BJ (cell line): ENCODE measurements at places on chromosomes 16 and 17. TPM values are rescaled to one million over a fixed set of nuclear protein-coding genes. Genes with fewer than 3 reads are reported as not detected.

DNA sequence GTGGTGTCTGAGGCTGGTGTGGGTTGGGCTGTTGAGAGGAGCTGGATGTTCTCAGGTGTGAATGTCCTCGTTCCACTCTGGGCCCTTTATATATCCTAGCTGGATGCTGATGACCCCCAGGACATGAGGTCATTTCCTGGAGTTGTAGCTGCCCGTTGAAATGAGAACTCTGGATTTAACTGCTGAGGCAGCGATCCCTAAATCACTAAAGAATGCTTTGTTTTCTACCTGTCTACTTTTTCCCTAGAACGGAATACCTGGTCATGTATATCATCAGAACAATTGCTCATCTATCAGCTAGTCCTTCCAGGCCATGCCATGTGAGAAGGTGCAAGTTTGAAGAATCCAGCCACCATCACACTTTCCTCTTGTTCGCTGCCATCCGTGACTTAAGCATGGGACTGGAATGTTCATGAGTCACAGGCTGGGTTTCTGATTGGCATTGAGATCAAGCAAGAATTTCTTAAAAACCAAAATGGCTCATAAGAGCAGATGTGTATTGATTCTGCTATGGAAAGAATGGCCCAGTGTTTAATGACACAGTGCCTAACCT is at the start of gene KRTAP2-3:
Gene KRTAP2-3 (minus strand): TSS at position 63 of the 553 bp plus-strand sequence. CDS start 64 bp downstream, outside the sequence.
- peak; percentile 89 for DNase-seq

DNA sequence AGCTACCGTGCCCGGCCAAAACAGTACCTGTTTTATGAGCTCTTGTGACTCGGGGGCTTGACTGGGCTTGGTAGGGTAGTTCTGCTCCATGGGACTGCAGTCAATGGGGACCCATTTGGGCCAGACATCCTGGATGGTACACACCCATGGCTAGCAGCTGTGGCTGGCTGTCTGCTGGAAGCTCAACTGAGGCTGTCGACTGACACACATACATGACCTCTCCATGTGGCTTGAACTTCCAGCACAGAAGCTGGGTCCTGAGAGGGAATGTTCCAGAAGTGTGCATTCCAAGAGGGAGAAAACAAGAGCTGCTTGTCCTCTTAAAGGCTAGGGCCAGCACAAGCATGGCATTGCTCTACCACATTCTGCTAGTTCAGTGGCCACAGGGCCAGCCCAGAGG is 14.9 kb upstream of the NKD1 start:
- DNase-seq = no peak

Gene ANTKMT
- 7.7 and 10.7 TPM in 2 replicates for polyA plus RNA-seq

GRCh38 chr17:57604771-57605674 is 140.1 kb downstream of the CCDC182 start:
- no peak for DNase-seq

DNA sequence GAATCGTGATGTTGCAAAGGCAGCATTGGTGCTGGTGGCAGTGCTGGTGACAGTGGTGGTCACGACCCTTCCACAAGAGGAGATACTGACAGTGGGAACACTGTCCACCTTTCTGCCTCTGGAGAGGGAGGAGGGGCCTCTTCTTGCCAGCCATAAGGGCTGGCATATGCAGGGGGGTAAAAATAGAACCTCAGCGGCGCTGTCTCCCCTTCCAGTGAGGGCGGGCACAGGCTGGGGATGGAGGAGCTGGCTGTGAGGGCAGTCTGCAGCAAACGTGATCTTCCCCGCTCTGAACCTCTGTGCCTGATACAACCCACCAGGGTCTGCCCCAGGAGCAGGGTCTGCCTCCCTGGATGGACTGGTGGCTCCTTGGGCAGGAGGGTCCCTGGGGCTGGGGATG is 3.4 kb downstream of the RAP1GAP2 start:
- no peak for DNase-seq

GRCh38 chr17:36153895-36154610 is 22.4 kb downstream of the TBC1D3B start:
- DNase-seq = no peak

Gene XPO6
- polyA plus RNA-seq = 158 and 239 TPM in 2 replicates

Gene ERN2
- 0.23 TPM in 1 of 2 replicates, not detected in the other for polyA plus RNA-seq

DNA sequence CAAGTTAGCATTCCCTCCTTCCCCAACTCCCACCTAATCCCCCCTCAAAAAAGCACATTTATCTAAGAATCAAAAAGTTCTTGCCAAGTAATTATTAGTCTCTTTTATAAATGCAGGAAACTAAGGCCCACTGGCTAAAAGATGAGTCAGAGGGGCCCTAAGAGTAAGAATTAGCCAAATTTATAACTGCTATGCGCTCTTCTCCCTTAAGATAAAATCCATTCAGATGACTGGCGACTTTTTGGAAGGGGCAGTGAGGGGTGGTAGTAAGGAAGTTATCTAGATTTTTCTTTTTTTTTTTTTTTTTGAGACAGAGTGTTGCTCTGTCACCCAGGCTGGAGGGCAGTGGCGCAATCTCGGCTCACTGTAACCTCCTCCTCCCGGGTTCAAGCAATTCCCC is 17.1 kb downstream of the ZNF652 start:
- DNase-seq = no peak

DNA sequence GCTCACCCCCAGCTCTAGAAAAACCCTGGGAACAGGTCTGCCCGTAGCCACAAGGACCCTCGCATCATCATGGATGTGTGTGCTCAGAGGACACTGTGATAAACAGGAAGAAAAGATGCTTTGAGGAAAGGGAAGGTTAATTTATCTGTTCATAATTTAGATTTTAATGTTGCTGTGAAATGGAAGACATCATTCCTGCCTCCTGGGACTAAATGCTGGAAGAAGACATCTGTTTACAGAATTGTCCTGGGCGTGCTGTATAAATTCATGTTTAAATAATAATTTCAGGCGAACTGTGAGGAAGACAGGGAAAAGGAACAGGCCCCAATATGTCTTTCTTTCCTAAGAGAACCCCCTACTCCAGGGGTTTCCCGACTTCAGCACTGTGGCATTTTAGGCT is 112.6 kb downstream of the SHISA6 start:
- no peak for DNase-seq
